Left renal pelvis (tissue), 4 donors: ENCODE measurements at places on chromosomes 12 and 14.

- no peak for DNase-seq
These were observed 42.1 kb downstream of the SLCO1B3 start for GRCh38 chr12:20852649-20853048.

DNA sequence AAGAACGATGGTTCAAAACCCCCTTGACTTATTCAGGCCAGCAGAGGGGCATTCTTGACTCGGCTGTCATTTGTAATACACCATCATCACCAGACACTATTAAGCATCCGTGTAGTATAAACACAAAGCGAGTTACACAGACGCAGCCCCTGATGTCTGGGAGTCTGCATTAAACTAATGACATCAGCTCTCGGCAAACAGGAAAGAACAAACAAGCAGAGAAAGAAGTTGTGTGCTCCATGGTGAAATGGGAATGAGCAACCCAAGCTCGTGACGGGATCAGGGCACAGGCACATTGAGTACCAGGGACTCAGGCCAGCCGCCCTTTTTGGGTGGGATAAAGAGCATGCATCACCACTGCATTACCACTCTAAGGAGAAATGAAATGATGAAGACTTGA lies 460.1 kb downstream of the MED13L start:
- DNase-seq: no peak

GRCh38 chr12:50083301-50083700 lies 1.8 kb upstream of the SMARCD1 start:
- no peak for DNase-seq

DNA sequence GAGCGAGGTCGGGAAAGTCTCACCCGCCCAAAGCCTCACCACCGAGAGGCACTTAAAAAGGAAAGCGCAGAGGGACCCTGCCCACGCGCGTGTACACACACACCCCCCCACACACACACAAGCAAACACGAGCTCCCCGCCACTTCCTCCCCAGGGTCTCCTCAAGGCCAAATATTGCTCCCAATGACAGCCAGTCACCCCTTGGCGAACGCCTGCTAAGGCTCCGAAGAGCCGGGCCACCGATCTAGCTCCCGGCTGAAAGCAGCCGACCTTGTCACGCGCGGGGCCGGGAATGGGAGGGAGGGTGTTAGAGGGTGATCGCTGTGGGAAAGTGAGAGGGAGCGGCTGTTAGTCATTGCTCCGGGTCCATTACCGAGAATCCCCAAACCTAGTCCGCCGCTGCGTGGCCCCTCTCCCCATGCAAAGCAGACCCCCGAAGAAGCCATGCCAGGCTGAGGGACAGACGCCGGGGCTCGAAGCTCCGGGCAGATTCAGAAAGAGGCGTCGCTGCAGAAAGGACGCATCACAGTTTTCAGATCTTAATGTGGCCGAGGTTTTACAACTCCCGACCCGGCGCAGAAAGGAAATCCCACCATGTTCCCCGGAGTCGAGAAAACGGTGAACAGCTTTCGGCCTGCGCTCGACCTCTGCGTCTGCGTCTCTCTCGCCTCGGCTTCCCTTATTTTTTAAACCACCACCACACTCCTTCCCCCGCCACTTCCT lies 2.6 kb downstream of the BMP4 start:
- DNase-seq: no peak

- no peak for DNase-seq
These were observed 102.2 kb downstream of the SSPN start for GRCh38 chr12:26297396-26298070.

- no peak for DNase-seq
These were observed 112.7 kb upstream of the TMPO start for GRCh38 chr12:98402671-98403070.

GRCh38 chr12:105858981-105859710 lies 279.6 kb downstream of the NUAK1 start:
- DNase-seq: no peak

DNA sequence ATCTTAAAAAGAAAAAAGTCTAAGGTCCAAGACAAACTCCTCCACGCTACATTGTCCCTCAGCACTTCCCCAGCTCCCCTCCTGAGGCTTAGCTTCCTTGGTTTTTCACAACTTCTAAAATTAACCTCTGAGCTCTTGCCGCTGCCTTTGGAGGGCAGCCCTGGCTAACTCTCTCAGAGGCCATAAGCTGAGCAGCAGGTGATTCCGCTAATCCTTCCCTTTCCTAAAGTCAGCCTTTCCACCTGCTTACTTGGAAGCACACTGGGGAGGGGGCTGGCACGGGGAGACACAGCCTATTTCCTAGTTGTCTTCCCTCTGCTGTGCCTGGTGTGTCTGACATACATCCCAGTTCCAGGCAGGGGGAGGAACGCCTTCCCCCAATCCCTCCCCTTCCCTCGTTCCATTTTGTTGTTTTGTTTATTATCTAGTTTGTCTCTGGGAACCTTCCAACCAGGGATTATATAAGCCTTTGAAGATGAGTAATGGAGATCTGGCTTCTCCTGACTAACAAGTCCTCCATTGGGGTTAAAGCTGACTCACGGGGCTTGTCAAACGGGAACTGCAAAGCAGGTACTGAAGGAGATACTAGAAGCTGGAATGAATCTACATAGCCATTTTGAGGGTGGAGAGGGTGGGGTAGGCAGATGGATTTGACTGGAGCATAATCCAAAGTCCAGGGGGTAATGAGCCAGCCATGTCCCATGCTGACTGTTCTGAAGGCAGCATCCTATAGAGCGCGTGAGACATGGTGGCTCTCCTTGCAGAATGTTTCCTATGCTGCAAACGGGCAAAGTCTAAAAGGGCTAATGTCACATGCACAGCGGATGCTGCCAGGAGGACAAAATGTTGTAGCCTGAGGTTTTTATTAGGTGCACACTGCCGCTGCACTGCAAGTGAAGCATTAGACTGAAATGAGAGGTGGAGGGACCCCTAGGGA lies 230.8 kb downstream of the FOXN3 start:
- no peak for DNase-seq

DNA sequence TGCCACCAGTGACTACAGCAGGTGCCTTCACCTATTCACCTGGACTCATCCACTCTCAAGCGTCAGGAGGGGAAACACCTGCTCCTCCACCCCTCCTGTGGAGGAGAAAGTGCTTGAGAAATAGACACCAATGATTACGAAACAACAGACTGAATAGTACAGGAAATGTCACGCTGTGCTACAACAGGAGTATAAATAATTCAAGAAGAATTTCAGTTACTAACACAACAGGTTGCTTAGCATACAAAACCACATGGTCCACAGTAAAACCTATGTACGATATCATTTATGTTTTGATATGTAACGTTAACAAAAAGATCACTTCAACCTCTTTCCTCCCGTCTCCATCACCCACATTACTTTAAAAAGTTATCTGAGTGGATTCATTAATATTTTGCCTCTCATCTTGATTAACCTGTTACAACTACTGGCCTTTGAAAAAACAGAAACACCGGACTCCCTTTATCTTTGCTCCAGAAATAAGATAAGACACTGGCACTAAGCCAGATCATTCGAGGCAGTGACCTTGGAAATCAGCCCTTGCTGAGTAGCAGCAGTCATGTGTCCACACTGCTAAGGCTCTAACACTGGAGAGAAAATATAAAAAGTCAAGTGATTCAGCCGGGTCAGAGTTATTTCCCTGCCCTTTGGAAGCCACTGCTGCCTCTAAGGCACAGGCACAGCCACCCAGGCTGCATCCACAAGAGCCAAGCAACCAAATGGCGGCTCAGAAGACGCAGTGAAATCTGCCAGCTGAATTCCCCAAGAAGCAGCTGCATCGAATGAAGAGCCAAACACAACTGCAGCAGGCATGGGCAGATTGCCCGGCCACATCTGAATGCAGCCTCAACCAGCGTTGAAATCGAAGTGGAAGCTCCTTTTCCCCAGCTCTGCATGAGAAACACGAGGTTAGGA lies 40.9 kb downstream of the NT5DC3 start:
- DNase-seq: no peak

DNA sequence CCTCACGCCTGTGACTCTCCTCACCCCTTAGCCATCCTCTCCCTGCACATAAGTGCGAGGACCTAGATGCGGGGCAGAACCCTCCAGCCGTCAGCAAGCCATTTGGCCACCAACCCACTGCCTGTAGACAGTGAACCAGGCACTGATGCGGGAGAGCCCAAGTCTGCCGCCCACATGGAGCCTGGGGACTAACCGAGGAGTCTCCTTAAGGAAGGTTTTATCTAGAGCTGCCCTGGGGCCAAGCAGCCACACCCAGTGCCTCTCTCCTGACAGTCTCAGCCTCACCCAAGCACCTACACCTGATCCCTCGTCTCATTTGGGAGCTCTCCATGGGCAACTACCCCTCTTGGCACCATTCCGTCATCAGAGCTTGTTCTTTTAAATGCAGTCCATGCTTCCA lies 72.7 kb downstream of the CHGA start:
- DNase-seq: no peak

DNA sequence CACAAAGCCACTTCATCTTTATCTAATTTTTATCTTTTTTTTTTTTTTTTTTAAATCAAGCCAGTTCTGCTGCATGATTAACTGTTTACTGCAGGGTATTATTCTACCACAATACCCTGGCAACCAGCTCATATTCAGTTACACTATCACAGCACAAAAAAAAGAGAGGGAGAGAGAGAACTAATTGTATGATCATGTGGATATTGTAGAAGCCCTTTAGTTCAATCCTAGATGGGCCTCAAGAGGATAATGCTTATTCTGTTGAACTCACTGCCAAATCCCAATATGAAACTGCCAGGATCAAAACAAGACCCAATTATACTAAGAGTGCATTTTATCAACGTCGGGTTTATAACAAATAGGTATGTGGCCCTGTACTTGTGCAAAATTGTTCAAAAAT lies 51.5 kb downstream of the MED13L start:
- DNase-seq: no peak

DNA sequence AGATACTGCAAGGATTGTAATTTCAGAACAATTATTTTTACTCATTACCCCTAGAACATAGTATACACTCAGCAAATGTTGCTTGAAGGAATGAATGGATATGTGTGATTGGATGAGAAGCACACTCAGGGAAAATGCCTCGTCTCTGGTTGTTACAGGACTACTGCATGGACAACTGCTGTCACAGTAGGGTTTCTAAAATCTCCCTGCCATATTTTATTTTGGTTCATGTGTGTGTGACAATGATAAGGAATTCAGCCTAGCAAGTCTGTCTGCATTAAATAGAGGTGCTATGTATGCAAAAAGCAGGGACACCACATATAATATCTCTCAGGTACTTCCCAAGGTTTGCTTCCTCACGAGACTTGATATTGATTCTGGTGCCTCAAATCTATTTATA lies 1.4 kb downstream of the PTPRR start:
- DNase-seq: no peak

DNA sequence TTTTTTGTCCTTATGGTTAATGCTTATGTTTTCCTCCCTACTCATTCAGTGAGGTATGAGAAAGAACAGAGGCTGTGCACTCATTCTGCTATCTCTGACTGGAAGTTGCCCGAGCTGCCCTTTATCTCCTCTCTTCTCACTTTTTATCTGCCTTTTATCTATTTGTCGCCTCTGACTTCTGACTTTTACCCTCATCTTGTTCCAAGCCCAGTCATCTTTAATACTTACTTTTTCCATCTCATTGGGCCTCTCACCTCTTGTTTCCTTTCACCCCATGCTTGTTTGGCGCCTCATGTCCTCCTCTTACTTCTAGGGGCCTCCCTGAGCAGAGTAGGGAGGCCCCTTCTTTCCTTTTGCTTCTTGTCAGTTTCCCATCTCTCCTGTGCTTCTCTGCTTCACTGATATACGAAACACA lies 50.7 kb downstream of the DIP2B start:
- no peak for DNase-seq

GRCh38 chr12:95607642-95608041 lies 56.4 kb upstream of the USP44 start:
- no peak for DNase-seq

GRCh38 chr14:88016768-88017167 lies 11.8 kb downstream of the GPR65 start:
- DNase-seq: no peak

DNA sequence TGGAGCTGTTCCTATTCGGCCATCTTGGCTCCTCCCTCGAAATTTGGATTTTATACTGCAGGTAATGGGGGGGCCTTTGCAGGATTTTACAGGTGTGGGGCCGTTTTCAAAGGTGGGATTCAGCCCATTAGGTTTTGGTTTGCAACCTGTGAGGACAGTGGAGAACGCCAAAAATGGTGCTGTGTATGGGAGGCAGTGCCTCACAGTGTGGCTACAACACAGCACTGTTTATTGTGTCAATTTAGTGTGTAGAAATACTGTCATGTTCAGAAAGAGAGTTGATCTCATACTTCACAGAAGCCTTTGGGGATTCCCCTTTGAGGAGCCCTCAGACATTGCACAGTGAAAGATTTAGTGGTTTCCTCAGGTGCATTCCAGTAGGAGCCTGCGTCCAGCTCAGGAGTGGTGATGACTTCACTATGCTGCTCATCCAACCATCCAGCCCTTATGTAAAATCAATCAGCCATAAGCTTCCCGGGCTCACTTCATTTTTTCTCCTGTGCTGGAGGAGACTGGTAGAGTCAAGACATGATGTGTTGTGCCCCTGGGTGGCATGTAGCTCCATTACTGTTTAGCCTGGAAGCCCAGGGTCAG lies 92.7 kb upstream of the PRMT8 start:
- DNase-seq: no peak

DNA sequence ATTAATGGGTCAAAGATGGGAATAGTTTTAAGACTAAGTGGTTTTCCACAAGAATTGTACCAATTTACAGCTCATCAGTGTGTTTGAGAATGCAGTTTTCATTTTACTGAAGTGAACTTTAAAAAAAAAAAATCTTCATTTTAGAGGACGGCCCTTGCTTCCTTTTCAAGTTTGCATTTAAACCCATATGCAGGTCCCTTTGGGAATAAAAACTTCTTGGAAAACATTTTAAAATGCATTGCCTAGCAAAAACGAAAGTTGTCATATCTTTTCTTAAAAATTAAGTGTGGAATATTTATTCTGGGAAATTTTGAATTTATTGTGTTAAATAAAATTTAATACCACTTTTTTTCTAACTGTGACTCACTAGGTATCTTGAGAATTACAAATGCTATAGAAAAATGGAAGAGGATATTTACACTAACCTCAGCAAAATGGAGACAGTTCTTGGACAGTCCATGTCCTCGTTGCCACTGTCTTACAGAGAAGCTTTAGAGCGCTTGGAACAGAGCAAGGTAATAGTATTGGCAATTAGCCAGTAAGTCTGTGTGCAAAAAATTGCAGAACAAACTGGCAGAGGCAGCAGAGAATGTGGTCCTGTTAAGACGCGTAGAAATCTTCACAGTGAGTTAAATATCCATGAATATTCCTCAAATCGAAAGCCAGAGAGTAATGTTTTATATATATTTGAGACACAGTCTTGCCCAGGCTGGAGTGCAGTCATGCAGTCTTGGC lies 209.7 kb downstream of the SYNE2 start:
- DNase-seq: no peak
